GM12892 (cell line): ENCODE measurements at places on chromosomes 16 and 17.

DNA sequence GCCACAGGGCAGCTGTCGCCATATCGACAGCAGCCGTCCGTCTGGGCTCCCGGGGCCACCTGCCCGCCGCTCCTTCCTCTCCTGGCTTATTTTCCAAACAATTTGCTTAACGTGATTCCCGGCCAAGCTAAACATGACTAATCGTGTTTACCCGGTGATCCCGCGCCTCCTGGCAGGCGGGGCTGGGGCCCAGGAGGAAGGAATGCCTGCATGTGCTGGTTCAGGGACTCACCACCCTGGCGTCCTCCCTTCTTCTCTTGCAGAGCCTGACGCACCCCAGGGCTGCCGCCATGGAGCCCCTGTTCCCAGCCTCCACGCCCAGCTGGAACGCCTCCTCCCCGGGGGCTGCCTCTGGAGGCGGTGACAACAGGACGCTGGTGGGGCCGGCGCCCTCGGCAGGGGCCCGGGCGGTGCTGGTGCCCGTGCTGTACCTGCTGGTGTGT, 6.1 kb downstream of the SSTR5 start:
- no peak for DNase-seq

GRCh38 chr17:8163978-8164814, 1.4 kb upstream of the VAMP2 start:
- no peak for DNase-seq

DNA sequence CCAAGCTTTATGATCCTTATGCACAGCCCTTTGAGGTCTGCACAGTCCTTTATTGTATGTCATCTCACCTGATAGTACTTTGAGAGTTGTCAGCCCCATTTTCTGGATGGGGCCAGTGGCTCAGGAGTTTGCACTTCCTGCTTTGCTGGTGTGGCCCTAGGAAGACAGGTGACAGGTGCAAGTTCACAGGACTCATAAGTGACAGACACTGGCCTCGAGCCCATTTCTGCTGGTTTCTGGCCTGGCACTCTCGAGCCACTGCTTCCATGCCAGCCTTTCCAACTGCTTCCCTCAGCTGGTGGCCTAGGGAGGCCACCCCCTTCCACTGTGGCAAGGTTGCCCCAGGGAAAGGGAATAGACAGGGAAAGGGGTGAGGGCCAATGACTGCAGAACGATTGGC, 84.4 kb upstream of the CCL1 start:
- DNase-seq, result no peak

- no peak for DNase-seq
Measured at GRCh38 chr17:6474906-6475305, 30.7 kb downstream of the PIMREG start.

GRCh38 chr16:69274699-69275235, 36.4 kb upstream of the VPS4A start:
- DNase-seq, result no peak

DNA sequence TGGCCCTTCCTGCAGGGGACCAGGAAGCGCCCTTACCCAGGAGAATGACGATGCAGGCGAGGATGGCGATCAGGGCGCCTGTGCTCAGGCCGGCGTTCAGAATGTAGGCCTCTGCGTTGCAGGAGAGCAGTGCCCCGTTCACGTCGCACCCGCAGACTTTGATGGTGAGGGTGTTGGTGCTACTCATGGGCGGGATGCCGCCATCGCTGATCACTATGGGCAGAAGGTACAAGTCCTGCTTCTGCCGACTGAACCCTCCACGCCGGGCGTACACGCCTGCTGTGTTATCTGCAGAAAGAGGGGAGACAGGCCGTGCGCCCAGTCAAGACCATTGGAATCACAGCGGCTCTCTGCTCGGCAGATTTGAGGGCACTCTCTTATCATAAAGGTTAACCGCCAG, 171.1 kb downstream of the CDH11 start:
- no peak for DNase-seq

- DNase-seq, result no peak
Measured at GRCh38 chr17:71849783-71850768, 270.7 kb upstream of the SOX9 start.
